NCI-H1930 (cell line): ENCODE measurements at places on chromosomes 11 and 22.

DNA sequence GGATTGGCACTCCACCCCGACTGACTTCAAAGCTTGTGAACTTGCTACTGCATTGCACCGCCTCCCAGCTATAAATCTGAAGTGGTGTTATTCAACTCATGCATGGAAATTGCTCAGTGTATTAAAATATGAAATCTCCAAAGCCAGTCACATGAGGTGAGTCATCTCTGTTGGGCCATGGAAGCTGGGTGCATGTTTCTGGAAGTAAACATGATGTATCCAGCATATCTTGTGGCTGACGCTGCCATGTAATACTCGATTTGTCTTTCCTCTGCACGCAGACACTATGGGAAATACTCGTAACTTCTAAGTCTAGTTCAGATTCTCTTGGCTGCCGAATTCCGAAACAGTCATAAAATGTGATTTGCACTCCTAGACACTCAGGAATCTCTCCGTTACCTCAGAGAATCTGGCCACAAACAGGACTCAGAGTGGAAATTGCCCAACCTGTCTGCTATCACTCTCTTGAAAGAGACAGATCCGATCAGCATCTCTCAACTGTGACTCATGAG is 154.9 kb upstream of the MPPED2 start:
- DNase-seq: no peak

DNA sequence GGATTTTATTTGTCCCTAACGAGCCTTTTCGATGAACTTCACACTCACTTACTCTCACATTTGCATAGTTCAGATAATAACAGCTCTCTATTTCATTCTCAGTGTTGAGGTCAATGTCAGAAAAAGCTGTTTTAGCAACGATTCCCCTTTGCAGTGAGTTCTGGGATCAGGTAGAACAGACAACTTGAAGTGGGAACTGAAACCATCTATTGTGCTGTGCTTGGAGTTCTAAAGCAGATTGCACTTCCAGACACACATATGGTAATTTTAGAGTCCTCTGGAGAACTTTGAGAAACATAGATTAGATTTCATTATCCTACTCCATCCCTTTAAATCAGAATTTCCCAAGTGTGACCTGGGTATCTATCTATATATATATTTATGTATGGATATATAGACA is 124.6 kb upstream of the BLID start:
- DNase-seq: no peak

GRCh38 chr11:12581923-12582322 is 92.3 kb upstream of the TEAD1 start:
- DNase-seq: no peak

- DNase-seq: no peak
Observed at GRCh38 chr11:64856382-64857227, 12.2 kb upstream of the CDC42BPG start.

DNA sequence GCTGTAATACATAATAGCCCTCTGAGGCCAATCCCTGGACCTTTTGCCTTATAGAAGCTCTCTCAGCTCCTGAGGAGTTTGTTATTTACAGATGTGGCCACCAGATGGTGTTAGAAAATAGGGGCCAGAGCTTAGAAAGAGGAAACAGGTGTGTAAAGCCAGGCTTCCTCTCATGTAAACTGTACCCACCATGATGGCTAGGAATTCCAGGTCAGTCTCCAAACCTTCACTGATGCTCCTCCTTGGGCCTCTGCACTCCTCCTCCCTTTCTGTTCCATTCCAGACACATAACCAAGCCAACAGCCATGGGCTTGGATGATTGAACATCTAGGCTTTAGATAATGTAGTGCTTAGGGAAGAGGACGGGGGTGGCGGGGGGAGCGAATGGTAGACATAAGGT is 39.7 kb downstream of the USP35 start:
- peak; percentile 63 for DNase-seq

DNA sequence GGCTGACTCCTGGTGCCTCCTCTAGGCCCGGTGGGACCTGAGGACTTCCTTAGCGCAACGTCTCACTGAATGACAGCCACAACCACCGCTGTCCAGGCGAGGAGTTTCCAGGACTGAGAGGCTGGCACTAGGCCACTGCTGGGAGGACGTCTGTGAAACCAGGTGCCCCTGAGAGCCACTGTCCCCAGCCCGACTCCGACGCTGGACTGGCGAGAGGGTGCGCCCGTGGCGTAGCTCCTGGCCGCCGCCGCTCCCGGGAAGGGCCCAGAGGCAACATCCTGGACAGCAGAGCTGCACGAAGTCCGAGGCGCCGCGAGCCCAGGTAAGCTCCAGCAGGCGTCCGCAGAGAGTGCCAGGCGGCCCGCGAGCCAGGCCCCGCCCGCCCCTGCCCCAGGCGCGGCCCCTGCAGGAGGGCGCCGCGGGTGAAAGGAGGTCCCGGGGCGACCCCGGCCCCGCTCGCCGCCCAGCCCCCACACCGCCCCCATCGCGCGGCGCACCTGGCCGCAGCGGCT is 525 bp downstream of the DGCR2 start:
- DNase-seq: no peak

DNA sequence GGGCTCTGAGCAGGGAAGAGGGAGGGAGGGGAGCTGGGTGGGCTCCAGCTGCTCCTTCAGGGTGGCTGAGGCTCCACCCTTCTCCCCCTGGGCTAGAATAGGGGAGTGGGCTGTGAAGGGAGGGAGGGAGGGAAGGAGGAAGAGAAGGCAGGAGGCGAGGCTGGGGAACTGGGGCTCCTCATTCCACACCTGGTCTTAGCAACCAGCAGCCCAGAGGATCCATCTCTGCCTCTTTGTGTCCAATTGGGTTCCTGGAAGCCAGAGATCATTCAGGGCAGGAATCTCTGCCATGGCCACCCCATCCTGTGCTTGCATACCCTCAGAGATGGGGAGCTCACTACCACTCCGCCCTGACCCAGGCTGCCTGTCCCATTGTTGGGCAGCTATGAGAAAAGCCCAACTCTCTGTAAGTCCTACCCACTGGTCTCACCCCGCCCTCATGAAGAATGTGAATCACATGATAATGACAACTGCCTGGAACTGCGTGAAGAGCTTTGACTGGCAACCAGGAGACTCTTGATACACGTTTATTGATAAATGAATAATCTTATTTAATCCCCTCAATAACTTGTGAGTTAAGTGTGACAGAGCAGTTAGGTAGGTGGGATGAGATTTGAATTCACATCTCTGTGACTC is 7.9 kb downstream of the NCF4 start:
- no peak for DNase-seq

GRCh38 chr11:125062218-125062930 is 731 bp upstream of the SLC37A2 start:
- no peak for DNase-seq

DNA sequence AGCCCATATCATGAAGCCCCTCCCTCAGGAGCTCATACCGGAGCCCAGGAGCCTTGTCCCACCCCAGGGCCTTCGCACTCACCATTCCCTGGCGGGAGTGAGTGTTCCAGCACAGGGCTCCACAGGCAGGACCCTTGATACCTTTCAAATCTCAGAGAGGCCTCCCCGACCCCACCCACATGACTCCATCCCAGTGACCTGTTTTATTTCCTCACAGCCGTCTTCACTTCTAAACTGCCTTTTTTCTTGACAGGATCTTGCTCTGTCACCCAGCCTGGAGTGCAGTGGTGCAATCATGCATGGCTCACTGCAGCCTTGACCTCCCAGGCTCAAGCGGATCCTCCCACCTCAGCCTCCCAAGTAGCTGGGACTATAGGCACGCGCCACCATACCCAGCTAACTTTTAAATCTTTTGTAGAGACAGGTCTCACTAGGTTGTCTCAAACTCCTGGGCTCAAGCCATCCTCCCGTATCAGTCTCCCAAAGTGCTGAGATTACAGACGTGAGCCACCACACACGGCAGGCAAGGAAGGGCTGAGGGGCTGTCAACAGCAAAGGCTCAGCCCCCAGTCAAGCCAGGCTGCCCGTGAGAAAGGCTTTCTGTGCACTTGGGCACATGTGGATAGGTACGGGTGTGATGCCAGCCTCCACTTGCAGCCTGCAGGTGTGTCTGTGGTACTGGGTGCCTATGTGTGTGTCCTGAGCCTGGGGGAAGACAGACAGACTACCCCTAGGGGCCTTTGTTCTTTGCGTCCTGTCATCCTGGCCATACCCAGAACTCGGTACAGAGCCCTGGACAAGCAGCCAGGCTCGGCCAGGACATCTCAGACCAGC is 9.3 kb downstream of the RPL3 start:
- DNase-seq: no peak

DNA sequence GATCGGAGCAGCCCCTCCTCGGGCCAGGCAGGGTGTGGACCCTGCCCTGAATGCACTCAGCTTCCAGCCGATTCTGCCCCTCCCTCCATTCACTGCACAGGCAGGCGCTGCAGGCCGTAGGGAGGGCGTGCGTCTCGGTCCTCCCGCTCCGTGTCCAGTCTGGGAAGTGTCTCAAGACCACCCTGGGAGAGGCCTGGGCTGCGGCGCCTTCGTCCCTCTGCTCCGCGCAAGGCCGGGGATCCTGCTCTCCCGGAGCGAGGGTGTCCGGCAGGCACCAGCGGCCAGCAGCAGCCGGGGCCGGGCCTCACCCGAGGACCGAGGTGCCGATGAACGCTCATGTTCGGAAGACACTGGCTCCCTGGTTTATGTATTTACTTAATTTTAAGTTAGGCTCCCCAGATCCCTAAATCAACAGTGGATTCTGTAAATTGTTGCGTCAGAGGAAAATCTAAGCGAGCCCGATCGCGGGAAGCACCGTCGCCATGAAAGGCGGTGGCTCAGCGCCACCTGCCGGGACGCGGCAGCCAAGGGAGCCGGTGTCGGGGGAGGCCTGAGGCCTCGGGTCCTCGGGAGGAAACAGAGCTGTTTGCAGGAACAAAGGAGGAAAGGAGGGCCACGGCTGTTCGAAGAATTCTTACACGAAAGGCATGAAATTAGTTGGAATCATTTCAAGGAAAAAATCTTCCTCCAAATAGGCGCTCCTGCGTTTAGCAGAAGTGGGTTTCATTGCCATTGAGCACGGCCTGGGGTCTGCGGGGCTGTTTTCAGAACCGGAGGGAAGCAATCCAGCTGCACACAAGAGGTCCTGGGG is 195.3 kb downstream of the BRD1 start:
- DNase-seq: peak; percentile 36

DNA sequence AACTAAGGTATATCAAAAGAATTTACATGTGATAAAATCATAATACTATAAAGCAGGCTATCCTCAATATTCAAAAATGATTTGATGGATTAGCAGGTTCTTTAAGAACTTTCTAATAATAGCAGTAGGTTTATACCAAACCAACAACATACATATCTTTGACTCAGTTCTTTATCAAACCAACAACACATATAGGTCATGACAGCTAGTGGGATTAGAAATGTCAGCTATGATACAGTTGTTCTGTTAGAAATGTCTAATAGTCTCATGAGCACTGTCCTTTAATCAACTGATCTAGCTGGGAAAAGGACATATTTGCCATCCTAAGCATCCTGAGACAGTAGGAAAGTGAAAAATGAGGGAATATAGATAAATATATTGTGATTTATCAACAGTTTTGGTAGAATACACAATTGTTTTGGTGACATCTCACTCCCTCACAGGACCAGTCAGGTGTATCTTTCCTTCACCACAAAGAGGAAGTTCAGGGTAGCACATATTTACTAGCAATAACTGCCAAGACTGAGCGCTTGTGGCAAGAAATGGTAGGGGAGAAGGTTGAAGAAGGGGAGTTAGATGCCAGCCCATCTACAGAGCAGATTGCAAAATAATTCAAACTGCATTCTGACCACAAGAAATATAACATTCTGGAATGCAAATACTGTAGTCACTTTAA is 90.8 kb upstream of the APOA1 start:
- no peak for DNase-seq

- no peak for DNase-seq
Observed at GRCh38 chr11:116078101-116078591, 573.9 kb upstream of the CADM1 start.

DNA sequence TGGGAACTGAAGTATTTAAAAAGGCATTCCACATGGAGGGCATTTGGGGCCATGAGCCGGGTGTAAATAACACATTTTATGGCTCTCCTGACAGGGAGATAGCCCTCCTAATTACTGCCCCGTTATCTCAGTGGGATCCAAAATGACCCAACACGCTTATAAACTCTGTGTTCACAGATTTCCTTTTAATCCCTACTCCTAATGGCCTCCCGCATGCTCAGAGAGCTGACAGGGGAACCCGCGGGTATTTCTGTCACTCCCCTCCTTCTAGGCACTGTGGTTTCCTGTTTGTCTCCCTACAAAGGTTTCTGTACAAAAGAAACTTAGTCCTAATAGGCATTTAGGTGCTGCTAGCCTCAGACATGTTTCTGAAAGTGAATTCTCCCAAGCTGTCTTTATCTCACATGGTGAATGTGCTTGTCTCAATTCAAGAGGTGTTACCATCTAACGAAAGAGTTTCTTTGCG is 202.8 kb upstream of the SEZ6L start:
- DNase-seq: peak; percentile 28

DNA sequence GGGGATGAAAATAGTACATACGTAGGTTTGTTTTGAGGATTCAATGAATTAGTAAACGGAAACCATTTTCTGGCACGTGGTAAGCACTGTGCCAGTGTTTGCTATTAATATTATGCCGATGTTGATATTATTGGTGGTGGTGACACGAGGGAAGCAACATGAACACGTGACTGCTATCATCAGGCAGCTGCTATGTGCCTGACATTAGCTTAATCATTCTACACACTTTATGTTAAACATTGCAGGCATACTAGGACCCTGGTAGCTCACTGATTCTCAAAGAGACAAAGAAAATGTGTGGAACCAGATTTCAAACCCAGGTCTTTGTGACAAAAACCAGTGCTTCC is 656 bp downstream of the SRRD start:
- no peak for DNase-seq

DNA sequence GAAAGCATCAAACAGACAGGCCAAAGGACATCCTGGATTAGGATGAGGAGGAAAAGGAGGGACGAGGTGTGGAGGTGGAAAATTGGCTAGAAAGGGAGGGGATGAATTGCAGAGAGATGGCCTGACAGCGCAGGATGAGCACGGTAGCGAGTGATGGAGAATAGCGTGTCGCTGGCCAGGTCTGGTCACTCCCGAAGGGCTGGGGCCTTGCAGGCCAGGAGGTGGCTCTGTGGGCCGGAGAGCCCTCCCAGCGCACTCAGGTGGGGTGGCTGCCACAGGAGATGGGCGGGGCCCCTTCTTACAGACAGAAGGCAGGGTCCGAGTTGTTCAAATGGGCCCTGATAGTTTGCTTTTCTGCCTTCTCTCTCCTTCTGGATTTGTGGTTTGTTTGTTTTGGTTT is 37.1 kb upstream of the THY1 start:
- DNase-seq: no peak

DNA sequence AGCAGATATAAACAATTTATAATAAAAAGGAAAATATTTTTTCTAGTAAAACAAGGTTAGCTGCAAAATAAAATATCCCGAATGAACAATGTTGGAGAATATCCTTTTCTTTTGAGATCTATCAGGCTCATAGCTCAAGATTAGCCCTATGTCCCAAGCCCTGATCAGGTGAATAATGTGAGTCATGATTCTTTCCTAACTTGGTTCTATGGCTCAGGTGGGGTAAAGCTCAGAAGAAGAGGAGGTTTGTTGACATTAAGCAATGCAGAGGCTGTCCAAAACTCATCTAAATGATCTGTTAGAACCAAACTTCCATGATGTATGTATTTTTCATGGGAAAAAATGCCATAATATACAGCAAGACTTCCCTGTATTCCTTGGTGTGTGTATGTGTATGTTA is 86.1 kb downstream of the TRIM44 start:
- no peak for DNase-seq

GRCh38 chr11:77141034-77141433 is 13.0 kb downstream of the MYO7A start:
- no peak for DNase-seq
